Activated CD4-positive, alpha-beta T cell treated with anti-CD3 and anti-CD28 coated beads, Interleukin-2, amount 50 U/mL, for 4 hours (primary cell): ENCODE measurements at places on chromosomes 12 and 14.

DNA sequence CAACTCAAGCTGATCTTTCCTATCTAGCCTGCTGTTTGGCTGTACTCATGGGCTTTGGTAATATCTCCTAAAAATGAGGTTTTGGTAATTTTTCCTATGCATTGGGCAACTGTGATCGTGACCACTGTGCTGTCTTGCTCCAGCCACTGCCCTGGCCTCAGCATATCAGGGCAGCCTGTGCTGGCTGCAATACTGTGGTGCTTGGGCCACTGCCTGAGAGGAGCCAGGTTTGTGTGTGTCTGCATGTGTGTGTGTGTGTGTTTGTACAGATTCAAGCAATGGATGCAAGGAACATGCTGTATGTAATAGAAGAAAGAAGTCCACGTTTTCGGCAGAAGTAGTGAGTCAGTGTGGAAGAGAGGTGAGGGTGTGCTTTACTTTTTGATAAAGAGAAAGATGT is 13.0 kb downstream of the ERG28 start:
- DNase-seq: no peak

GRCh38 chr12:49331380-49332222 is 5.4 kb downstream of the C1QL4 start:
- DNase-seq: no peak

DNA sequence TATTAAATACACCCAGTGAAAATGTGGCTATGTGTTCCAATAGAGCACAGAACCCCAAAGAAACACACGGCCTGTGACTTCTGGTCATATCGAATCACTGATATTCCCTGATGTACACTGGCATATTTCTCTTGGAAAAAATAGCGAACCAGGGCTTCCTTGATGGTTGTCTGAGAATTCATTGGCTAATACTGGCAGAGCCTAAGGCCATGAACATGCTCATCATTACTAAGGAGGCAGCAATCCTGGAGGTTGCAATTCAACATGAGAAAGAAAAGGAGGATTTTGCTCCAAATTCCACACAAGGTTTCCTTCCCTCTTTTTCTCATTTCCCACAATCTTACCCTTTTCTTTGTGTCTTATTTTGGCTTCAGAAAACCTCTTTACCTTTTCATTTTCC is 212.9 kb upstream of the HMGA2 start:
- no peak for DNase-seq

GRCh38 chr14:42792166-42792565 is 1185.5 kb downstream of the LRFN5 start:
- no peak for DNase-seq

DNA sequence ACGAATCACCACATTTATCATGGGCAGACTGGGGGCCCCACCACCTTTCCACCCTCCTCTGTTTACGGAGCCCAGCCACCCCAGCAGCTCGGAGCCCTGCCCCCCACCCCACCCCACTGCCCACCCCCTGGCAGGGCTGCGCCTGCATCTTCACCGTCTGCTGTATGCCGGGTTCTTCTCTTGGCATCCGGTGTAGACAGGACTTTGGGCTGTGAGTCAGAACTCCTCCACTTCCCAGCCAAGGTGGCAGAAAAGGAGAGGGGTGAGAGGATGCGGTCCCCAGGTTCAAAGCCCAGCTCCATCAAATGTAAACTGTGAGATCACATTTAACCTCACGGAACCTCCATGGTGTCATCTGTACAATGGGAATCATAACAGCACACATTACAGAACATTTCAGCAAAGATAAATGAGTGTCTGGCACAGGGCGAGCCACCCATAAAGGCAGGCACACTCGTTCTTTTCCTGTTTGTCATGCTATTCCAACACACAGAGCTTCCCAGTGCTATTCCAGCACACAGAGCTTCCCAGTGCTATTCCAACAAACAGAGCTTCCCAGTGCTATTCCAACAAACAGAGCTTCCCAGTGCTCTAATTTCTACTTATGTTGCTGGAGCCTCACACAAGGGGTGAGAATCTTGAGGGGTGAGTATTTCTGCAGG is 292.7 kb upstream of the RTL1 start:
- no peak for DNase-seq

DNA sequence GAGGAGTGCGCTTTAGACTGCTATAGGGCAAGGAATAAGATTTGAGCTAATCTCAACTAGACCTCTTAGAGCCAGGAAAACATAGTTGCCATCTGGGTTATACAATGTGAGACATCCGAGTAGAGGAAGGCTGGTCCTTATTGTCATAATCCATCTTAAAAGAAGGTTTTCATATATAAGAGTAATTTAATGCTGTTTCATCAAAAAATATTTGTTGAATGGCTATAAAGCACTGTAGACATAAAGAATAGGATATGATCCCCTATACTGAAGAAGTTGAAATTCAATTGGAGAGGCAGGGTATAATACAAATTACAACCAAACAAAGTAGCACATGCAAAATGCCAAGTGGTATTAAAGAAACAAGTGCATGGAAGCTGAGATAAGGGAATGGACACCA is 294.5 kb downstream of the SSPN start:
- no peak for DNase-seq

GRCh38 chr14:88351966-88352691 is 29.1 kb upstream of the KCNK10 start:
- DNase-seq: no peak

DNA sequence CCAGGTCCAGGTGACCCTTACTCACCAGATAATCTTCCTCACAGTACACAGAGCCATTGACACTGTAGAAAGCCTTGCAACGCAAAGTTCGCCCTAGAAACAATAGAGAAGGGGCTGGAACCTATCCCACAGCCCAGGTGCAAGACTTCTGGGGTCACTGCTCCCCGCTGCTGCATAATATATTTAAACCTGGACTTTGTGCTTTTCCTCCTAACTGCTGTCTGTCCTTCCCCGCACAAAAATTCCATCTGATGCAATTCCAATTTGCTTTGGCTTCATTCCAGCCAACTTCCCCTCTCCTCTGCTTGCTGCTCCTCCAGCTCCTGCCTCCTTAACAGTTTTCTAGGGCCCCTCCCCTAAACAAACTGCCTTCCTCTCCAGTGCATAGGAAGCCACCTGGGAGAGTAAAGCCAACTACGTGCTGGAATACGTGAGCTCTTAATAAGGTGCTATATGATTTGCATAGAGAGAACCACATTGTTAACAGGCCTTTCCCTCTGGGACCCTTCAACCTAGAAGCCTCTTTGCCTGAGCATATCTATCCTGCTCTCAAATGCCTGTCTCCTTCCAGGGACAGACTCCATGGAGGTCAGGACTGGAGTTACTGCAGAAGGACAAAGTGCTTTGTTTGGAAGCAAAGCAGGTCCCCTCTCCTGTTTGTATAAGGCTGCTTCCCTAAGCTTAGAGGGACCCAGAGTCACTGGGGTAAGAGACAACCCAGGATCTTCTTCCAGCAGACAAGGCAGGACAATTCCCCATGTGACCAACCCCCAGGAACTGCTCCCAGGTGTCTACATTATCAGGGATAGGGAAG is 5.5 kb downstream of the AJUBA start:
- DNase-seq: no peak

DNA sequence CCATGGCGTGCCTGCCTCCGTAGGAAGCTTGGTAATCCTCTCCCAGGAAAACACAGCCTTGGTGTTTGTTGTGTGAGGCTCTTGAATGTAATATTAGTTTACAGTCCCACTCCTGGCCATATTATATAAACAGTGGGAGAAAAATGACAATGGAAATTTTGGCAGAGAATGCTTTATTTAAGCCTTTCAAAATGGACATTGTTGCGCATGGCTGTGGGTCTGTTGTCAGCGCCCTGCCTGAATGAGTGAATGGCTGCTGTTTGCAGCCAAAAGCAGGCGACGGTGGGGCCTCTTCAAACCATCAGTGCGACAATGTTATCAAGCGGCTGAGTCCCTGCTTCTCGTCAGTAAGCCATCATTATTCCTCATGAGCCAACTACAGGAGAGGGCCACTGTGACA is 201.8 kb upstream of the RMST start:
- DNase-seq: no peak

- no peak for DNase-seq
These were observed 33.4 kb downstream of the SUSD6 start for GRCh38 chr14:69644814-69645213.

DNA sequence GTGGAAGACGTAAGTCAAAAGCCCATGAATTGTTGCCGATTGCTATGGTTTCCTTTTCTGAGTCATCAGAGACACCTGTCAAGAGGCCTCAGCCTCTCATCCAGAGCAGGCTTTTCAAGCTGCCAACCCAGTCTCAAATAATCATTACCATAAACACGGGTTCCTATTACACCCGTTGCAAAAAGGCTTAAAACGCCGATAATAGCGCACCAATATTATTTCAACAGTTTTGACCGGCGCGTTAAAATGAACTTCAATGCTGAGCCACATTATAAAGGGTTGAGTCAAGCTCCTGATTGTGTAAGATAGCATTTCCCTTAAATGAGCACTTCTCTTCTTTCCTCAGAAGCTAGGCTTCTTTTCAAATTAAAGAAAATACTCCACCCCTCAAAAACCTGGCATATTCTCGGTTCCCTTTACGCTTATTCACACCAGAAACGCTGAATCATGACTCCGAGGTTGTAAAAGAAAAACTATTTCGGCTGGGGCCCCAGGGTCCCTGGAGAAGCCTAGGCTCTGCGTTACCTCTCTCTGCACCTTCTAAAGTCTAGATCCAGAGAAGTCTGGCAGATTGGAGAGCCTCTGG is 1.4 kb downstream of the TMTC1 start:
- no peak for DNase-seq

DNA sequence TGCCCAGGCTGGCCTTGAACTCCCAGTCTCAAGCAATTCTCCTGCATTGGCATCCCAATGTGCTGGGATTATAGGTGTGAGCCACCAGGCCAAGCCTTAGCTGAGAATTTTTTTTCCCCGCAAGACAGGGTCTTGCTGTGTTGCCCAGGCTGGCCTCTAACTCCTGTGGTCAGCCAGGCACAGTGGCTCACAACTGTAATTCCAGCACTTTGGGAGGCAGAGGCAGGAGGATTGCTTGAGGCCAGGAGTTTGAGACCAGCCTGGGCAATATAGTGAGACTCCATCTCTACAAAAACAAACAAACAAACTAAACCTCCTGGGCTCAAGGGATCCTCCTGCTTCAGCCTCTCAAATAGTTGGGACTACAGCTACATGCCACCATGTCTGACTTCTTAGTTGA is 27.3 kb downstream of the DEPDC4 start:
- no peak for DNase-seq

DNA sequence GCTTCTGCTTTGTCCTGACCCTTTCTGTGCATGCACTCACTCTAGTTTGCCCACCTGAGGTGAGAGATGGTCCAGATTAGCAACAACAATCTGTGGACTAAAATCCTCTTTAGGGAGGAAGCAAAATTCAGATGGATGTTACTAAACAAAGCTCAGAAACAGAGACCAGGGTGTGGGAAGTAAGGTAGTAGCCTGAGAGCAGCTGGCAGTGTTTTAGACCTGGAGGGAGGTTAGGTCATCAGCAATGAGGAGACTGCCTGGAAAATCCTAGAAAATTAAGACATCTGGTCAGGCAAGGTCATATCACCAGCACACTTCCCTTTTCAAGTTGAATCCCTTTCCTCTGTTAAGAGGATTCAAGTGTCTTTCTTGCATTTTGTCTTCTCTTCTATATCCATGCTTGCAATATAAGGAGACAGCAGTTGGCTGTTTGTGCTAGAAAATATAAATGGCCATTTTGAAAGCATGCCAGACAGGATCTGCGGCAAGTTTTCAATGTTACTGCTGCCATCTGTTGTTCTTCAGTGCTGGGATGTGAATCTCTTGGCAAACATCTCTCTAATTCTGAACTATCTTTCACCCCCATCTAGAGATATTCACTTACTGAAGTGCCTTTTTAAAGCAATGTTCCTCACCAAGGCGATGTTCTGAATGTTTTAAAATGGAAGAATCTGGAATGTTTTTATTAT is 266.4 kb downstream of the NAV3 start:
- DNase-seq: no peak

DNA sequence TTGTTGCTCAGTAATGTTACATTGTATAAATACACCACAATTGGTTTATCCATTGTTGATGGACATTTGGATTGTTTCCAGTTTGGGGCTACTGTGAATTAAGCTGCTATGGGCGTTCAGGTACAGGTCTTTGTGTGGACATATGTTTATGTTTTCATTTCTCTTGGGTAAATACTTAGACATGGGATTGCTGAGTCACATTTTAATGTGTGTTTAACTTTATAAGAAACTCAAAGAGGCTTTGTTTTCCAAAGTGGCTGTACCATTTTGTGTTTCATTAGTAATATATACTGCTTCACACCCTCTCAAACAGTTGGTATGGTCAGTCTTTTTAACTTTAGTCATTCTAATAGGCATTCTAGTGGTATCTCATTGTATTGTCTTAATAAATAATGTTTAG is 225.0 kb downstream of the SPTSSA start:
- no peak for DNase-seq

- DNase-seq: no peak
These were observed 26.1 kb upstream of the RTRAF start for GRCh38 chr14:51963286-51963685.

GRCh38 chr12:14972816-14973215 is at the start of gene PDE6H:
Gene PDE6H (plus strand): TSS chr12:14973042. CDS start chr12:14978013, 4,971 bp downstream.
- DNase-seq: no peak

DNA sequence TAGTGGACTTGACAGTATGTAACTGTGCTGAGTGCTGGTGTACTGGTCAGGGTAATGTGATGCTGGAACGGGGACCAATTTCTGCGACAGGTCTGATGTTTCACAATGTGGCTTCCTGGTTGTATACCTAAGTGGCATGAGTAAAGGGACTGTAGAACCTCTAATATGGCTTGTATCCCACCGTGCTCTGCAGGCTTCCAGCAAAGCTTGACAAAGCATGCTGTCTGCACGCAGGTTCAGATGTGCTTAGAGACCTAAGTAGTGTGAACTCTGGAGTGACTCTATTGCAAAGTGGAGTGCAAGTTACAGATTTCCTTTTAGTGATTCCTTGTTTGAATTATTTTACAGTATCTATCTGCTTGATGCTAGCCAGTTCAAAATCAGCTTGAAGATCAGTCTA is 415.8 kb upstream of the NOVA1 start:
- DNase-seq: no peak

DNA sequence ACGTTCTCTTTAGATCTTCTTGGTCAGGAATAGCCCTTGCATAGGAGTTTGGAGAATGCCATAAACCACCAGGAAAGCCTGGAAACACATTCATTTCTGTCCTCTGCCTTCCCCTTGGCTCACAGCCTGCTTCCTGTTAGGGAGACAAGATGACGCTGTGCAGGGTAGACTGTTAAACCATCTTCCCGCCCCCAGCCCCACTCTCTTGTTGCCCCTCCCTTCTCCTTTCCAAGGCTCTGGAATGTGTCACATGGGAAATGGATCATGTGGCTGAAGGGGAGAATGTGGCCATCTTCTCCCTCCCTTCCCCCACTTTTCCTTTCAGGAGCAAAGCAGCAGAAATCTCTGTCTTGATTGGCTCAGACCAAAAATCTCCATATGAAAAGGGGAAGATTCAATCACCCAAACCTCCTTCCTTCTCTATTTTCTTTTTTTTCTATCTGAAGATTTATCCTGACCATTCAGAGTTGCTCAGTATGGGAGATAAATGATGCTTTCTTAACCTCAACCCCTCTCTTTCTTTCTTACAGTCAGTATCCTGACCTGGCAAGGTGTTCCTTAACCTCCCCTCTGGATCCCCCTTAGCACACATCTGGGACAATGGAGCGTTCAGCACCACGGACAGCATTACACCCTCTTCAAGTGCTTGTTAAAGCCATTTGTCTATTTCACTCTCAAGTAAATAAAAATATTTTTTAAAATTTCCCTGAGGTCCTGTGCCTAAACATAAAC is 11.4 kb downstream of the GPR19 start:
- DNase-seq: no peak
